ENCODE measurements at places on chromosomes 4 and X. TPM values are rescaled to one million over a fixed set of nuclear protein-coding genes. Genes with fewer than 3 reads are reported as not detected.

UGT2A1 gene
- not detected for total RNA-seq

KIAA1210 gene
- total RNA-seq: 0.03 TPM

USP46 gene
- total RNA-seq: 16.9 TPM

NXF2B gene
- total RNA-seq: 0.25 TPM

KCNE5 gene
- total RNA-seq: 0.44 TPM

PCYT1B gene
- 0.13 TPM for total RNA-seq

TENM3 gene
- total RNA-seq: 6.8 TPM

HELQ gene
- 20.9 TPM for total RNA-seq

DAPP1 gene
- 10.1 TPM for total RNA-seq

GRCh38 chrX:148574237-148574973 lies 74.0 kb downstream of the AFF2 start:
- no peak for DNase-seq

DNA sequence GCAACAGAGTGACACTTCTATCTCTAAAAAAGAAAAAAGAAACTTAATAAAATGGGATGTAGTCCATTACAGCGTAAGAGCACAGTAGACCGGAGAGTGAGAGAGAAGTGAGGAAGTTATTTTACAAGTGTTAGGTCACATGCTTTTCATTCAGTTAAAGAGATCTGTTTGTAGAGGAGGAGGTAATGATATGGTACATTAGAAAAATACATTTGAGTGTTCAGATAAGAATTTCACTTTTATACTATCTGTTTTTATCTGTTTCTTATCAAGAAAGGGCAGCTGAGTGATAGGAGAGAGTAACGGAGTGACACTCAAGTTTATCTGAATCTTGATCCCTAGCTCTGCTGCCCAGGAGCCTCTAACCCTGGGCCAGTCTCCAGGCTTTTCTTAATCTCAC lies 38.9 kb downstream of the FNIP2 start:
- no peak for DNase-seq

GRCh38 chrX:83336454-83336853 lies 171.6 kb upstream of the POU3F4 start:
- DNase-seq: no peak

DNA sequence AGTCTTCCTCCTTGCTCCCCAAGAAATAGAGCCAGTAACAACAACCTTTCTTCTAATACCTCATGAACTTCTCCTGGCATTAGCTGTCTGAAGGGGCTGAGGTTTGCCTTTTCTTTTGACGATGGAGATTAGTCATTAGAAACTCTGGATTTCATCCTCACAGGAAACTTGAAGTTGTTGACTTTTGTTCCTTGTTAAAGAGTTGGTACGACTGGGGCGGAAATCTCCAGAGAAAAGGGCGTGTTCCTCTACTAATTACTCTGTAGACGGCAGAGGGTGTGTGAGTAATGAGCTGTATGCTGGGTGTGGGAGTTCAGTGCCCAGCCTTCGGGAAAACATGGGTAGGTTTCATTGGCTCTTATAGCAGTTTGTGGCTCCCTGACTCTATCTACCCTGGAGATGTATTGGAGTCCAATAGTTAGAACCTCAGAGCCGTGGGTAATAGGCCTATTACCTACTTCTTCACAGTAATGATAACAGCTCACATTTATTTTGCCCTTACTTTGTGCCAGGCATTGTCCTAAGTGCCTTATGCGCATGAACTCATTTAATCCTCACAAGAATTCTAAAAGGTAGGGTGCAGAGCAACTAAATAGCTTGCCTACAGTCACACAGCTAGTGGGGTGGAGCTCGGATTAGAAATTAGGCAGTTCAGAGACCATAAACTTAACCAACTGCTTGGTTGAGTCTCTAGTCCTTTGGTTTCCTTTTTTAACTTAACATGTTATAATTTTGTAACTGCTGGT lies 23.4 kb downstream of the TMEM164 start:
- no peak for DNase-seq

GRCh38 chr4:15213302-15213970 lies 211.2 kb downstream of the CPEB2 start:
- no peak for DNase-seq

GRCh38 chr4:165541851-165542459 lies 163.1 kb downstream of the CPE start:
- DNase-seq: peak; percentile 3

DNA sequence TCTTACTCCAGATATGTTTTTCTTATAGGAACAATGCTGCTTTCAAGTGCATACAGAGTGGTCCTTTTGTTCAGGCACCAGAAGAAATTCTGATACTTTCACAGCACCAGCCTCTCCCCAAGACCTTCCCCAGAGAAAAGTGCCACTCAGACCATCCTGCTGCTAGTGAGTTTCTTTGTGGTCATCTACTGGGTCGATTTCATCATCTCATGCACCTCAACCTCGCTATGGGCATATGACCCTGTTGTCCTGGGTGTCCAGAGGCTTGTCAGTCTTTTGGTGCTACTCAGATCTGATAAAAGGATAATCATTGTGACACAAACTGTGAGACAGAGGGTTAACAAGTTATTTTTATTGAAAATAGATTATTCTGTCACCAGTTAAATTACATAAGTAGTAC lies 39.5 kb downstream of the WDR13 start:
- DNase-seq: no peak

DNA sequence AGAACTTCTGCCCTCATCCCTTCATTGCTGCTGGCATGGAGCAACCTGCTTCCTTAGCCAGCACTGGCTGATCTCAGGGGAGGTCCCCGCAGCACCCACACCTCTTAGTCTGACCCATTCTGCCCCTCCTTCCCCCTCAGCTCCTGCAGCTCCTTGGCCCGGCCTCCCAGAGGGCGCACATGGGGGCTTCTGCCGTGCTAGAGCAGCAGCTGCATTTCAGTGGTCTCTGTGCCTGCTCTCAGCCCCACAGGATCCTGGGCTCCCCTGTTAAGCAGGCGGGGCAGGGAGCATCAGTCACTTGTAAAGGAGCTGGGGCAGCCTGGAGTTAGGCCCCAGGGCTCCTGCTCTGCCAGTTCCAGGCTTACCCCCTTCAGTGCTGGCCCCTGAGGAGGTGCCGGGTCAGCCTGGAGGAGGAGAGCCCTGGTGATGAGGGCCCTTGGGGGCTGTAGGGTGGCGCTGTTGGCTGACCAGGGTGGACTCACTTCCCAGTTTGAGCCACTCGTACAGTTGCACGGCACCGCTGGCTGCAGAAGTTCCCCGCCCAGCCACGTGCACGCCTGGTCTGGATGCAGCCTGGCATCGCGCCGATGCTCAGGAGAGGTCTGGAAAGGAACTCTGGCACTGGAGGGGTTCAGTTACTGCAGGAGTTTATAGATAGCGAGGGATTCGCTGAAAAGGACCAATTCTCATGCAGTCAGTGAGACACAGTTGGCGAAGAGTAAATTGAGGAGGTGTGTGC lies 85.1 kb upstream of the PSAPL1 start:
- DNase-seq: no peak

GRCh38 chr4:145497199-145498149 lies 15.8 kb downstream of the SMAD1 start:
- DNase-seq: no peak

DNA sequence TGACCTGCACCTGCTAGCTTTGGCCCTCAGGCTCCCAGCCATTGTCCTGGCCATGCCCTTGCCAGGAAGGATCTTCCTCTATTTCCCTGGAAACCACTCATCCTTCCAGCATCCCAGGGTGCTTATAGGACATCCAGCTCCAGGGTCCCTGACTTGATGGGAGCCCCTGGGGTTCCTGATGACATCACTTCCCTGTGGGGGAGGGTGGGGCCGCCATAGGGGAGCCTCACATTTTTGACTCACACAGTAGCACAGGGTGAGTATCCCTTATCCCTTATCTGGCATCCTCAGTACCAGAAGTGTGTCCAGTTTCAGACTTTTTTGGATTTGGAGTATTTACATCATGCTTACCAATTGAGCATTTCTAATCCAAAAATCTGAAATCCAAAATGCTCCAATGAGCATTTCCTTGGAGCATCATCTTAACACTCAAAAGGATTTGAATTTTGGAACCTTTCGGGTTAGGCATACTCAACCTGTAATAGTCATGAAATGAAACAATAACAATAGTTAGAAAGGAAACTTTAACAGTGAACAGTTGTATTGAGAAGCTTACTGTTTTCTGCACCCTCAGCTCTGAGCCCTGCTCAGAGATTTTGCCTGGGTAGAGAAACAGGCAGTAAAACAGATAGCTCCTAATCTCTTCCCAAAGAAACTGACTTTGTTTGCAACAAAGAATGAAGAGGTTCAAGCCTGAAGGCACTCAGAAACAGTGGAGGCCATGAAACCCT lies 22.1 kb downstream of the TNIP2 start:
- no peak for DNase-seq

- DNase-seq: no peak
Observed at GRCh38 chr4:184617600-184618196, 31.5 kb downstream of the CASP3 start.

GRCh38 chrX:20218836-20219505 lies 47.7 kb downstream of the RPS6KA3 start:
- no peak for DNase-seq
